Stimulated activated CD8-positive, alpha-beta memory T cell treated with anti-CD3 and anti-CD28 coated beads, Interleukin-7, amount 100 ng/mL, for 1 hour (primary cell): ENCODE measurements at places on chromosomes 12 and 14.

DNA sequence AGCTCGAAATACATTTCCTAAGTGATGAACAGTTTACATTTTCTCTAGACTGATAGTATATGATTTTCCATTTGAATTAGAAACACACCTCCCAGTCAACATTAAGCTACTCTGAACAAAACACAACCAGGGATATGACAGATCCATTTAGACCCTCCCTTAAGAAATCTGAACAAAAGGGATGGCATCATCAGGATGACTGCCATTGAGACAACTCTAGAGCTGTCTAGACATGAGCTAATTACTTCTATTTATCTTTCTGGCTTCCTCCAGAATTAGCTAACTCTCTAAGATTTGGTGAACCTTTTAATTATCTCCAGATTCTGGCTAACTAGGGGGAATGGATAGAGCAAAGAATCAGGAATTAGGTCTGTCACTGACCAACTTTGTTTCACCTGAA, 92.9 kb upstream of the IGF1 start:
- no peak for DNase-seq

GRCh38 chr12:124620606-124621295, 53.3 kb upstream of the NCOR2 start:
- DNase-seq = no peak

DNA sequence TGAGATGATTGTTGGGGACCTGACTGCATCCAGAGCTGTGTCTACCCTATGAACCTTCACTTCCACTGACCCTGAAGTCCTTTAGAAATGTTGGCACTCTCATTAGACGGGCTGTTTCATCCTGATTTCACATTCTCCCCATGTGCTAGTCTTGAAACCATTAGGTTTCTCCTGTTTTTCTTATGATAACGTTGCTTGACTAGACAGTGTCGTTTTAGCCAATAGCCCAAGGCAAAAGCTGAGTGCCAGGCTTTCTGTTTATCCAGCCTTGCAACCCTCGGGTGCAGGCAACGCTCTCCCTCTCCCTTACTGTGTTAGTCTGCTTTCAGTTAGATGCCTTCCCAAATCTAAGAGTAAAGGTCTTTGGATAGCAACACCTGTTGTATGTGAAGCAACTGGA, 30.1 kb downstream of the DACT1 start:
- no peak for DNase-seq

DNA sequence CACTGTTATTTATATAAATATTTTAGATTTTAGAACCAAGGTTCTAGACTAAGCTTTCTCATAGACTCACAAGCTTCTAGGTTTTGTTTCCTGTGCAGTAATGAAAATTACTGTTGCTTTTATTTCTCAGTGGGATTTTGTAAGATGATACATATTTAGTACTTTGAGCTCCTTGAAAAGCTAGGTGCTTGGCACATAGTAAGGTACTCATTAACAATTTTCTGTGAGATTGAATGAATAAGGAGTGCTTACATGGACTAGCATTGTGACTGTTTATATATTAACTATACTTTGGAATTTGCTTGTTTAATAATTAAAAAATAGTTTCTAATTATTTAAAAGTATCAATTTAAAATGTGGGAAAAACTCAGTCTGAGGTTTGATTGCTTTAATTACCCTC, 85.7 kb downstream of the MIA2 start:
- DNase-seq = no peak

GRCh38 chr14:84202486-84202885, 1327.5 kb upstream of the FLRT2 start:
- DNase-seq = no peak

DNA sequence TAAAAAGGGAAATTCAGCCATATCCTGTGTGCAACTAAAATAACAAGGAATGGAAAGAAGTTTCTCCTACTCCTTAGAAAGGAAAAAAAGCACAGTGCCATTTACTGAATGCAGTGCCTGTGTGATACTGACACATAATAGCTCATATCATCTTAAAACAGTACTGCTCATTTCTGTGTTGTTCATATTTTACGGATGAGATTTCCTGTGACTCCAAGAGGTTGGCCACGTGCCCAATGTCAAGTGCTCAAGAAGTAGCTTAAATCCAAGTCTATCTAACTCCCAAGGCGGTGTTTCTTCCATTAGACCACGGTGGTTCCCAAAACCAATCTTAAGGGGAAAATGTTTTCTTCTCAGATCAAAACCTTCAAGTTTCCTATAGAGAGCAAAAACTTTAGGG, 20.0 kb downstream of the MAP3K9 start:
- no peak for DNase-seq

DNA sequence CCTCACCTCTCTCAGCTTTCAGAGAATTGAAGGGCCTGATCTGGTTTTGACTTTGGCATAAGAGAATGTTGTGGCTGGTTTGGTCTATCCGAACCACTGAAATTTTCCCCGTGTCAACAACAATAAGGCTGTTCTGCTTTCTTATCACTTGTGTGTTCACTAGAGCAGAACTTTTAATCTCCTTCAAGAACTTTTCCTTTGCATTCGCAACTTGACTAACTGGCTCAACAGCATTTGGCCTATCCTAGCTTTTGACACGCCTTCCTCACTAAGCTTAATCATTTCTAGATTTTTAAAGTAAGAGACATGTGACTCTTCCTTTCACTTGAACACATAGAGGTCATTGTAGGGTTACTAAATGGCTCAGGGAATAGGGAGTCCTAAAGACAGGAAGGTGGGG, 25.9 kb upstream of the EDDM3A start:
- DNase-seq = no peak

GRCh38 chr12:6228535-6229223, 28.5 kb downstream of the CD9 start:
- no peak for DNase-seq

GRCh38 chr14:35193161-35193560, 70.8 kb downstream of the PRORP start:
- DNase-seq = no peak

DNA sequence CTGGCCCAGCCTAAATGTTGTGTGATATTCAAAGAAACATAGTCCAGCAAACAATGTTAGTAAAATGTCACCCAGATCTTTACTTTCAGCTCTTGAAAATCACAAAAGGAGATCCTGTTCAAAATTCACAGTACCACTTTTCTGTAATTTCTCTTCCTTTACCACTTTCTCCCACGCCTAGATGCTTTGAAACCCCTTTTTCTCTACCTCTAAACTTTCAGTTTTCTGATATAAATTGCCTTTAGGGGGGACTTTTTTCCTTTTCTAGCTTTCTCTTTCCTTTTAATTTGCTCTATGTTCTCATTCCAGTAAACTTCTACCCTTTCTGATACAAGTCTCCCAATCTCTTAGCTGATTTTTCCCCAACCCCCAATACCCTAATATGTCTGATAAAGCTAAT, 101.8 kb downstream of the LMO3 start:
- no peak for DNase-seq

GRCh38 chr12:124508381-124509079, 58.9 kb downstream of the NCOR2 start:
- DNase-seq = no peak

DNA sequence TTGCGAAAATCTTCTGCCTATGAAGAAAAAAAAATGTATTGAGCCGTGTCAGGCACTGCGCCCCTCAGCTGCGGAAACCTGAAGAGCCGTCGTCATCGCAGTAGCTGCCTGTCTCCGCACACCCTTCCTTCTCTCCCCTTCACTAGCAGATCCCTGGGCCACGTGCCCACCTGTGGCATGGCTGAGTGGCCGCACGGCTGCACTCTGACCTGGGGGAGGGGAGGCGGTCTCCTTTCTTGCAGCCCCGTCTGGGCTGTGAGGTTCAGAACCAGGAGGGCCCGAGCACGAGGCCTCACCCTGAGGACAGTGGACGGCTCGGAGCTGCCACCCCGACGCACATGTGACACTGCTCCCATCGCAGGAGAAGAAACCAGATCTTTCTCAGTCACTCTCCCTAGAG, 24.9 kb downstream of the PGAM5 start:
- DNase-seq = no peak

- DNase-seq = no peak
These were observed 11.2 kb downstream of the FAR2 start for GRCh38 chr12:29160230-29160629.

DNA sequence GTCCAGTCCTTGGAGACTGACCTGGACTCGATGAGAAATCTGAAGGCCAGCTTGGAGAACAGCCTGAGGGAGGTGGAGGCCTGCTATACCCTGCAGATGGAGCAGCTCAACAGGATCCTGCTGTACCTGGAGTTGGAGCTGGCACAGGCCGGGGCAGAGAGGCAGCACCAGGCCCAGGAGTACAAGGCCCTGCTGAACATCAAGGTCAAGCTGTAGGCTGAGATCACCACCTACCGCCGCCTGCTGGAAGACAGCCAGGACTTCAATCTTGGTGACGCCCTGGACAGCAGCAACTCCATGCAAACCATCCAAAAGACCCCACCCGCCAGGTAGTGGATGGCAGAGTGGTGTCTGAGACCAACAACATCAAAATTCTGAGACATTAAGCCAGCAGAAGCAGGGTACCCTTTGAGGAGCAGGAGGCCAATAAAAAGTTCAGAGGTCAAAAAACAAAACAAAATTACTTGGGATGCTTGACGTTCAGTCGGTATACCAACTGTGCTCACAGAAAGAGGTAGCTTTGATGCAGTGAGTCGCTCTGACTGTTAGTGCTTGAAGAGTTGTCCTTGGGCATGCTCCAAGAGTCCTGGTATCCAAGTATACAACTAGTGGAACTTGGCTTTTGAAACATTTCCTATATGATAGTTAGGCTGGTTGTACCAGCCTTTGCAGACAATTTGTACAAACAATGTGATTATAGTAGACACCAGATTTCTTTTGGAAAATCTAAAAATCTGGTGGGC, 4.8 kb downstream of the MED6 start:
- no peak for DNase-seq

- no peak for DNase-seq
These were observed 156.4 kb upstream of the HMGA2 start for GRCh38 chr12:65667932-65668331.

DNA sequence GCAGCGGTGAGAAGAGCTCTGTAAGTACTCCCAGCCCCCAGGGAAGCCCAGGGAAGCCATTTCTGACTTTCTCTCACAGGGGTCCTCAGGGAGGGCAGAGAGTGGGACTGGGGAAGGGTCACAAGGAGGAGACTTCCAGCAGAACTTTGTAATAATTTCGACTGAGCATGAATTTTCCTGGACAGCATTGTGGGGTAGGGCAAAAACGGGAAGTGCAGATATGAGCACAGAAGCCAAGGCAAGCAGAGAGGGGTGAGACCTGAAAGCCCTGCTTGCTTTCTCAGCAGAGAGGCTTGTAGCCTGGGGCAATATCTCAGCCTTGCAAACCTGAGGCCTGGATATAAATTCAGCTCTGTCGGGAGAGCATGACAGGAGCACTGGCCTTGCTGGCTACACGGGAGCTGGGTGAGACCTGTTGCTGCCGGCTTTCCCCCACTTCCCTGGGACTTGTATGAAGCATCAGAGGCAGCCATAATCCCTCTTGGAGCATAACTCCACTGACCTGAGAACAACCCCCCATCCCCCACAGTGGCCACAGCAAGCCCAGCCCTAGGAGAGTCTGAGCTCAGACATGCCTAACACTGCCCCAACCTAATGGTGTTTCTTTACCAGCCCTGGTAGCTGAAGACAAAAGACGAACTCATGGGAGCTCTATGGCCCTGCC, 9.8 kb upstream of the IQSEC3 start:
- no peak for DNase-seq

DNA sequence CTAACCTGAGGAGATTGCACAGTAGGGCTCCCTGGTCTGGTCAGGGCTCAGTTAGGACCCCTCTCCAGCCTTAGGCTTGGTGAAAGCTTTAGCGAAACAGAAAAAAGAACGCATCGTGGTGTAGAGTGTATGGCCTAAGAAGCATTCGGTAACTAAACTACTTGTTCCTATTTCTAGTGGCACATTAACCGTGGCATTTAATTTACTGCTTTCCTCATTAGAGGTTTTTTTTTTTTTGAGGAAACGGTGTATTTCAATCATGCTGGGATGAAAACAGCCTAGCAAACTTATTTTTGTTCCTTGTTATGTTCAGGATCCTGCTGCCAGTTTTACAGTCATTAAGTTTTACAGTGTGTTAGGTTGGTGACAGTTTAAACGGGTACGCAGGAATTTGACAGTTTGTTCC, 518 bp upstream of the OSBPL8 start:
- no peak for DNase-seq

GRCh38 chr12:117080661-117081144, 18.5 kb downstream of the TESC start:
- DNase-seq = no peak

DNA sequence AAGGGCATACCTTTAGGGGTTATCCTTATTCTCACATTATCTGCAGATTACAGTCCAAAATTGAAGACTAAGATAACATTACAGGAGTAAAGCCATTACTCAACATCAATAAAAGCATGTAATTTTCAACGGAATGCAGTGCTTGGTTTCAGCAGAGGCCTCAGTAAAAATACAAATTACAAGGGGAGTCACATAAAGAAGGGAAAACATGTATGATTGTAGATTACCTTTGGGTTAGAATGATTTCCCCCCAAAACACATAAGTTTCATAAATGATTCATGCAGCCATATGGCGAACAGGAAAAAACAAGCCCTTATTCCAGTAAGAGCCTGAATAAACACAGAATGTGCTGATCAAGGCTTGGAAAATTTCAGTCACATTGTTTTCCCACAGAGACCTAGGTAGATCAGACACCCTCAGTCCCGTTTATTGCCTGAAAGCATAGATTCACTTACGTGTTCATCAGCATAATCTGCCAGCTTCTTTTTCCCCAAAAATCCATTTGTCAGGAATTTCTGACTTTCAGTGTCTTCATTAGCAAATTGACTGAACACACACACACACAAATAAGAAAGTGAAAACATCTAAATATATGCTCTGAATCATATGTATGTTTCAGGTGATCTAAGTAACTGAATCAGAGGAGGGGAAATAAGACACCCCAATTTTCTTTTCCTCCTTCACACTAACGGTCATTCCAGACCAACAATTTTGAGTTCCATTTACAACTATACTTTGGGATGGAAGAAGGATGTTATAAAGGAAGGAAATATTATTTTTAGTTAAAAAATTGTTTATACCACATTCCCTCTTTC, 37.5 kb downstream of the SLC38A4 start:
- DNase-seq = no peak

- no peak for DNase-seq
These were observed 687 bp downstream of the RAB35 start for GRCh38 chr12:120115692-120116440.

DNA sequence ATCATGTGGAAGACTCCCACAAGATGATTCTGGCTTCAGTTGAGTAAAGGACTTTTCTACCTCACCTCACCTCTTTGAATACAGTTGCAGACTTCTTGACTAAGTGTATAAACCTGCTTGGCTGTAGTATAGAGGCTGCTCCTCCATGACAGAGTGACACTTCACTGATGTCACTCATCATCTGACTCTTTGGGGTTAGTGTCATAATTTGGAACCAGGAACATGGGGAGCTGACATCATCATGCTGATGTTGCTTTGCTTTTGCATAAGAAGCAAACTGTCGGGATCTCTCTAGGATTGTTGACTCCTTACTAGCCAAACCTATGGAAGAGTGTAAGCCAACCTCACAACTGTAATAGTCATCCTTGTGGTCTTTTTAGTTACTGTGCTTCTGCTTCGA, 75.2 kb upstream of the PDZRN4 start:
- DNase-seq = no peak

DNA sequence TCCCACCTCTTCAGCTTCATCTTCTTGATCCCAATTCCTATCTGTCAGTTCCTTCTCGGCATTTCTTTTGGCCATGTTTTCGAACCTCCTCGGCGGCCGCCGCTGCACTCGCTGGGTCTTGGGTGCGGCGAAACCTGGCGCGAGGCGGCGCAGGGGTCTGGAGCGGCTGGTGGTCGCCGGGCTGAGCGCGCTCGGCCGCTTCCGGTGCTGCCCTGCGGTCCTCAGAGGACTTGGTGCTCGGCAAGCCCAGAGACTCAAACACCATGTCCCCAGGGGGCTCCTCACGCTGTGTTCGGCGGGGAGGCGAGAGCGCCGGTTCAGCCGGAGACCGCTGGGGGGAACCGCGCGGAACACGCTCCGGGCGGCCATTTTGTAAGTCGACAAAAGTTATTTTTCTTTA, 51.8 kb downstream of the PPP1R36 start:
- DNase-seq = no peak
